ENCODE measurements at places on chromosomes 7 and 10.

GRCh38 chr10:62224606-62225005, 44.0 kb downstream of the RTKN2 start:
- DNase-seq, result no peak

GRCh38 chr7:147999962-148000361, 590.6 kb upstream of the C7orf33 start:
- DNase-seq, result no peak

- DNase-seq, result no peak
Observed at GRCh38 chr10:4181621-4182049, 396.6 kb upstream of the KLF6 start.

DNA sequence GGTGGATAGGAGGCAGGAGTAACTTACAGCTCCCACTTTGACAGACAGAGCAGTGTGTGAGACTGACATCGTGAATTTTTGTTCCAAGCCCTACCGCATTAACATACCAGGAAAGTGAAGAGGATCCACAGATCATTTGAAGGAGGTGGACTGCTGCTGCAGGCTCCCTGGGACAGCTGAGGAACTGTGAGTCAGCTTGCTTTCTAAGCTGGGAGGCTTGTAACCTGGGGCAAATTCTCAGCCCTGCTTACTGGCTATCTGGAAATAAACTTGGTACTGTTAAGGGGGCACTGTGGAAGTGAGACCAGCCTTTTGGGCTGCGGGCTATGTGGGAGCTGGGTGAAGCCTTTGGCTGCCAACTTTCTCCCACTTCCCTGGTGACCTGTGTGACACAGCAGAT, 1202.5 kb downstream of the DNAJB9 start:
- DNase-seq, result no peak

DNA sequence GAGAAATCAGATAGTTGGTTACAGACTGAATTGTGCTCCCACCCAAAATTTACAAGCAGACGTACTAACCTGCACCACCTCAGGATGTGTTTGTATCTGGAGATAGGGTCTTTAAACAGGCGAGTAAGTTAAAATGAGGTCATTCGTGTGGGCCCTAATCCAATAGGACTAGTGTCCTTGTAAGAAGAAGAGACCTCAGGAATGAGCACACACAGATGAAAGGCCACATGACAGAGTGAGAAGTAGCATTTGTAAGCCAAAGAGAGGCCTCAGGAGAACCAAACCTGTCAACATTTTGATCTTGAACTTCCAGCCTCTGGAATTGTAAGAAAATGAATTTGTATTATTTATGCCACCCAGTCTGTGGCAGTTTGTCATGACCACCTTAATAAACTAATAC, 149.5 kb upstream of the VWC2 start:
- DNase-seq, result no peak

DNA sequence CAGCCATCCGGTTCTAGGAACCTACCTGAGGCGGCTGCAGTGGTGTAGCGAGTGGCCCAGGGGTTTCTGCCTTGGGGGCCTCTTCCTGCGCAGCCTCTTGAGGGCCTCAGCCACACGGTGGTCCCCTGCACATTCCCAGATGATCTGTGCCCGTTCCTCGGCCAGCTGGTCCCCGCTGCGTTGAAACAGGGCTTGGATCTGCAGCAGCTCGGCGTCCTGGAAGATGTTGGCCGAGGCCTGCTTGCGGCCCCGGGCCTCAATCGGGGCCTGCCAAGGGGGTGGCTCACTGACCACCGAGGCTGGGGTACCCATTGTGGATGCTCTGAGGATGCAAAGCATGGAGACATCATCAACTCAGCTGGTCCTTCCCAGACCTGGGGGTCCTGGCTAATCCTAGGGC, 7.4 kb downstream of the AVPI1 start:
- no peak for DNase-seq

DNA sequence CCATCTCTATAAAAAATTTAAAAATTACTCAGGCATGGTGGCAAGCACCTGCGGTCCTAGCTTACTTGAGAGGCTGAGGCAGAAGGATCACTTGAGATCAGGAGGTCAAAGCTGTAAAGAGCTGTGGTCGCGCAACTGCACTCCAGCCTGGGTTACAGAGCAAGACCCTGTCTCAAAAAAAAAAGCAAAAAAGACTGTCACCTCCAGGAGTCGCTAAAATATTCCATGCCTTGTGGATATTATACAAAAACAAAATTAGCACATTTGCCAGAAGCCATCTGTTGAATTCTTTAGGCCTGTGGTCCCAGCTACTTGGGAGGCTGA, 87.0 kb upstream of the SDK1 start:
- no peak for DNase-seq

GRCh38 chr7:157660971-157661610, 324.3 kb downstream of the DNAJB6 start:
- no peak for DNase-seq

DNA sequence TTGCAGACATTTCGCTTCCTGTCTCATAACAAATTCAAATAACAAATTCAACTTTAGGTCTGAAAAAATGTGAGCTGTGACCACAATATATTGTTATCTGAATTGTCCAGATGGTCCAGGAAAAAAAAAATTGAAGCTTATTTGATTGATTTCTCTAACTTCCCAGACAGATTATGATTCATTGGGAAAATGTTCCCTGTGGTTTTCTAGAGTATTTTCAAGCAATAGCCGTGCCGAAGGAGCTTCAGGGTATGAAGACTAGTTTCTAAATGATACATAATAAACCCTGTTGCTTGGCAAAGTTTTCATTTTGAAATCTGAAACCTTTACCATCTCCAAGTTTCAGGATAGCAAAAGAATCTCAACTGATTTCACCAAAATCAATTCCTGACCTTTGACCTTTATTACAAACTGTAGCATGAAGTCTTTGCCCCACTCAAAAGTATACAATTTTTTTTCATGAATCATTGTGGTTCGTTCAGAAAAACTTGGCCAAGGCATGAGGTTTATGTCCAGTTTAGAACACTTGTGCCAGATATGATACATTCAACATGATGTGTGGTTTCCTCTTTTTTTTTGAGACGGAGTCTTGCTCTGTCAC, 109.9 kb downstream of the JCAD start:
- DNase-seq, result no peak

- no peak for DNase-seq
Observed at GRCh38 chr7:66356277-66356721, 151.2 kb downstream of the TPST1 start.

- no peak for DNase-seq
Observed at GRCh38 chr10:71036297-71036966, 148.1 kb upstream of the PCBD1 start.
